H54 (cell line): ENCODE measurements at places on chromosomes 16 and 17.

DNA sequence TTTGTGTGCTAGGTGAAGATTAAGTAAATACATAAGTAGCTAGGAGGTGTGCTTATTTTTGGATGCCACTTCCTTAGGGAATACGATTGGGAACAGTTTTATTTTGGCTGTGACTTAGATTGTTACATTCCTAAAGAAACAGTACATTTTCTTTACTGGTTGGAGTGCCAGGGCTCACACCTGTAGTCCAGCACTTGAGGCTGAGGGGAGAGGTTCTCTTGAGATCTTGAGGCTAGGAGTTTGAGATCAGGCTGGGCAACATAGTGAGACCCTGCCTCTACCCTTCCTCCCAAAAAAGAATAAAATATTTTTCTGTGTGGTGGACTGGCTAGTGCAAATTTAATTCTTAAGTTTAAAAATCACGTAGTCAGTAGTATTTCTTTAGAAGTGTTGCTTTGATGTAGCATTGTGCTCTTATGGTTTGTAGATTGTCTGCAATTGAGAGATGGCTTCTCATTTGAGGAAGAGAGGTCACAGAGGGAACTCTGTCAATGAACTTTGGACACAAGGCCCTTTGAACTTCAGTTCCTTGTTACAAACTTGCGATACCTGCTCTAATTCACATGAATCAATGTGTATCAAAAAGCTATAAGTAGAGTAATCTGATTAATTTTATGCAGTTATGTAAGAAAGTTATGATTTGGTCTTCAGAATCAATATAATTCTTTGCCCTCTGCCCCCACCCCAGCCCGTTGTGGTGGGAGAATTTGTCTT is 7.1 kb downstream of the HAPSTR1 start:
- no peak for DNase-seq

DNA sequence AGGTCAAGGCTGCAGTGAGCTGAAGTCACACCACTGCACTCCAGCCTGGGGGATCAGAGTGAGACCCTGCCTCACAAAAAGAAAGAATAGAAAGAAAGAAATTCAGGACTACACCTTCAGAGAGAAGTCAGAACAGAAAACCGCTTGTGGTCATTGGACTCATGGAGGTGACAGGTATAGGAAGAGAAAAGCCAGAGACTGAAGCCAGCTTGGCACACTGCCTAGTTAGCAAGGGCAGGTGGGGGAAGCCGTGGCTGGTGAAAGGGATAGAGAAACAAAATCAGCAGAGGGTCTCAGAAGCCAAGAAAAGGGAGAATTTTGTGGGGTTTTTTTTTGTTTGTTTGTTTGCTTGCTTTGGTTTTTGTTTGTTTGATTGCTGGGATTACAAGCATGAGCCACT is 32.9 kb upstream of the SKAP1 start:
- DNase-seq: no peak

DNA sequence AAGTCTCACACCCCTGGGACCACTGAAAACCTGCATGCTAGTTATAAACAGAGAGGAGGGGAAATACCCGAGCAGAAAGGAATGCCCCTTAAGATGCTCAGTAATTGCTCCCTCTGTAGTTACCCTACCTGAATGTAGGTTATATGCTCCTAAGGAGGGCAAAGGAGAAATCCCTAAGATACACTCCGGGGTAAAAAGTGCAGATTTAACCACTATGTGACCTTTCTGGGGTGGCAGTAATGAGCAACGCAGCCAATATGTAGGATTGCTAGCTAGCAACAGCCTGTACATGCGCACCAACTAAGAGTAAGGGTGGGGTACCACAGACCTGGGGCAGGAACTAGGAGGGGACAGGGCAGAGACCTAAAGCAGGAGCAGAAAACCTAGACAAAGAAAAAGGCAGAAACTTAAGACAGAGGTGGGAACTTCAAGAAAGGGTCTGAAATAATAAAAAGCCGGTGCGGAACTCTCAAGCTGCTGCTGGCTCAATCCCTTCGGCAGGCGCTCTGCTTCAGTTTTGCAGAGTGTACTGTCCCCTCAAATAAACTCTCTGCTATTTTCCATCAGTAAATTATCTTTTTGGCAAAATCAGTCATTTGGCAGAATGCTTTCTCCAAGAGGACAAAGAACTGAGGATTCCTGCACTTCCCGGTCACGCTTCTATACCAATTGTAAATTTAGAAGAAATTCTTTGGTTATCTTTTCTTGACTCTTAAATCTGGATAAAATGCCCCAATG is 823.8 kb downstream of the CDH11 start:
- DNase-seq: no peak

GRCh38 chr16:27671410-27671809 is 121.5 kb downstream of the KATNIP start:
- DNase-seq: no peak

DNA sequence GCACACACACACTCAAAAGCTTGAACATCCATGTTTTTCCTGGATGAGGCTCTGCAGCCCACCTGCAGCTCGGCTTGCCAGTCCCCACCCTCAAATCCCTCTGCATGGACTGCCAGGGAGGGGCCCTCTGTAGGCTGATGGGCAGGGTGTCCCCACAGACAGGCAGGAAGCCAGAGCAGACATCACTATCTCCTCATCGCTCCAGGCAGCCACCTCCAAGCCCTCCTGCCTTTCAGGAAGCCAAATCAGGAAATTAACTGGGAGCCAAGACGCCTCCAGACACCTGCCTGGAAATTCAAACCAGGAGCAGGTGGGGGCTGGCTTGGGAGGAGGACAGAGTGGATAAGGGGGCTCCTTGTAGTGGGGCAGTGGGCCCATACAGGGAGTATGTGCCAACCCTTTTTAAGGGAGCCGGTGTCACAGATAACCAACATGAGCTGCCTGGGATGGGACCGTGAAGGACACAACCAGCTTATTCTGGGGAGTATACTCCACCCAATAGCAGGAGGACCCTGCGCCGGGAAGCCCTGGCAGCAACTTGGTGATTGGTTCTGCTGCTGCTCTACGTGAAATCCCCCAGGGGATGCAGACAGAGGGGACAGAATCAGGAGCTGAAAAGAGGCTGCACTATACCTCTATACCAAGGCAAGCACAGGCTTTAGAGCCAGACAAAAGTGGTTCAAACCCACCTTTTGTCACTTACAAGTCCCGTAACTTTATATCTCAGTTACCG is 139.1 kb downstream of the CCT6B start:
- no peak for DNase-seq

GRCh38 chr17:56656701-56657327 is 63.3 kb downstream of the NOG start:
- DNase-seq: no peak

DNA sequence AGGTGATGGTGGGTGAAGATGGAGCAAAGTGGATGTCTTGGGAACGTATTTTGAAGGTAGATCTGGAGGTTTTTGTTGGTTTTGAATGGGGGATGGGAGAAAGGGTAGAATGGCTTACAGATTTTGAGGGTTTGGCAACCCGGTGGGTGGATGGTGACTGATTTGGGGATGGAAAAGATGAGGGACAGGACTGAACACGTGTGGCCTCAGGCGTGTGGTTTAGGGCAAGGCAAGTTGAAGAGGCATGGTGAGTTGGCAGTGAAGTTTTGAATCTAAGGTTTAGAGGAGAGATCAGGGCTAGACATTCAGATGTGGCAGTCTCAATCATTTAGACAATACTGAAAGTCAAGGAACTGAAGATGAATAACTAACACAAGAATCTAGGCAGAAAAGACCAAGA is 5.0 kb upstream of the DCTPP1 start:
- DNase-seq: no peak

DNA sequence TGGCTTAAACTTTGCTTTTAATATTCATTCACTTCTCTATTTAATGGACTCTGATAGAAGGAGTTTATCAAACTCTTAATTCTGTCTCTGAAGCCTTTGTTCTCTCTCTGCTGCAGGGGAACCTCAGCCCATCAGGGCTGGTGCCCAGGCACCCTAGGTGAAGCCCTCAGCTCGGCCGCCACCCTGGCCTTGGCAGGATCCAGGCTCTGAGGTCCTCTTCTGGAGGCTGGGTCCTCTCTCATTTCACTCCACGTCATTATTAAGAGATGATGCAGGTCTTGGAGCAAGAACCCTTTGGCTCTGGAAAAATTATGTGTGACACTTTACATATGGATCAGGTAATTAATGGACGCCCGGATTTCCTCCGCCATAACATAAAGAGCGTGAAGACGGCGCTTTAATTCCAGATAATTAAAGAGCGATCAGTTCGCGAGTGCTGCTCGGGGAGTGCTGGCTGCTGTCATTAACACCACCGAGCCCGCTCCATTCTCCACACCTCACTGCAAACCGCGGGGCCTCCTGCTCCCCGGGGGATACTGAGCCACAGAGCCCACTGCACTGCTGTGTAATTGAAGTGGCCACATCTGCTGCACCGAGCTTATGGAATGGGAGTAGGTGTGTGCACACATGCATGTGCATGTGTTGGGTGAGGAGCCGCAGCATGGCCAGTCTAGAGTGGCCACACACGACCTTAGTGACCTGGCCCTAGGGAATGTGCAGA is 259.4 kb upstream of the TNRC6C start:
- DNase-seq: no peak

GRCh38 chr17:68378268-68379176 is 78.8 kb downstream of the WIPI1 start:
- DNase-seq: peak; percentile 61

DNA sequence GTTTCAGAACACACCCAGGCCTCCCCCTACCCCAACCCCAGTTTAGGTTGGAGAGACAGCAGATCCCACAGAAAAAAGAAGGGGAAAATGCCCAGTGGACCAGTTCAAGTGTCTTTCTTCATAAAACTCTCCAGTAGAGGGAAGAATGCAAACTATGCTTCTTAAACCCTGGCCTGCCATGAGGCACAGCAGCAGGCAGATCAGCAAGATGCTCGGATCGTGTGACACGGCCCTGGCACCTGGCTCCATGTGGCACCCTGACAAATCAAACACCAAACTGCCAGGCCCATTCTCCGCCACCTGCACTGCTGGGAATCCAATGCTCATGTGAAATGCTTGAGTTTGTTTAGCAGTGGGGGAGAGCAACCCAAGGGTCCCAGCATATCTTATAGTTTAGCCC is 166.8 kb downstream of the SOX9 start:
- no peak for DNase-seq

DNA sequence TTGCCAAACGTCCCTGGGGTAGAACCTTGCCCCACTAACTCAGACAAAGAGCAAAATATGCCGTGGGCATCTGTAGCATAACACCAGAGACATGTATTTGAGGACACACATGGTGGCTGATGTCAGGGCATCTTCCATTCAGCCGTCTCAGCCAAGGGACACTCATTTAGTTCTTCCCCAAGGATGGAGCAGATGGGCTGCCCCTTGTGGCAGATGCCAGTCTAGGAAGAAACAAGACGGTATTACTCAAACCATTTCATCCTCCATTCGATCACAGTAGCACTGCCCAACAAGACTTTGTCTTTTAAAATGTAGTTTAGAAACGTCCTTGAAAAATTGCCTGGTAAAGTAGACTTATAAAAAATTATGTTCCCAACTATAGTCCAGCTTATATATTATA is 937.6 kb upstream of the EEF2KMT start:
- DNase-seq: no peak

DNA sequence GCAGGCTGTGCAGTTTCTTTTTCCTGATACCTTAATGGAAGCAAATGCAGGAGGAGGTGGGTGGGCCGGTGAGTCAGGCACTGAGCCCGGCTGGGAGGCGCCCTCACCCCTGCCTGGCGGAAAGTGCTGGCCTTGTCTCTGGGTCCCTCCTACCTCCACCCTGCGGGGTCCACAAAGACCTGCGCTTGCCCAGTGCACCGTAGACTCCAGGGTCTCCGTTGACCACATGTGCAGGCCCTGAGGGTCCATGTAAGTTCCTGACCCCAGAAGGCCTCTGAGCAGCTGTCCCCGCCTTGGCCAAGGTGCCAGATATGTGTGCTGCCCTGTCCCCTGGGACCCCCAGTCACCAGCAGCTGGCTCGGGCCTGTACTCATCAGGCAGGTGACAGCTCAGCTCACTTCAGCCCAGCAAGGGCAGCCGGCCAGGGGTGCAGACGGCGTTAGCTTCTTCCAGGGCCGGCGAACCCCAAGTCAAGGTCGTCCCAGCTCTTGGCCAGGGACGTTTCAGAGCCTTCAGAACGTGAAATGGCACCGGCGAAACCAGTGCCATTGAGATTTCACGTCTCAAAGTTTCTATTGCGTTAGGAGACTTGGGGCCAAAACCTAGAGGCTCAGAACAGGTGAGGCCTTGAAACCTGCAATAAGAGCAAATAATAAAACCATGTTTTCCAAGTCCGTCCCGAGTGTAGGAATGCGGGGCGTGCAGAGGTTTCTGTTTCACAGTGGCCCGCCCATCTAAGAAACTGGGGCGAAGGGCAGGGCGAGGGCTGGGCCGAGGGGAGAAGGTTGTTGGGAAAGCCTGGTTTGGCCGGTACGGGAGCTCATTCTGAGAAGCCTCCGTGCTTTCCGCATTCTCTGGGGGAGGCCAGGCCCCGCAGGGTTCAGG is 12.1 kb downstream of the METRNL start:
- DNase-seq: no peak

DNA sequence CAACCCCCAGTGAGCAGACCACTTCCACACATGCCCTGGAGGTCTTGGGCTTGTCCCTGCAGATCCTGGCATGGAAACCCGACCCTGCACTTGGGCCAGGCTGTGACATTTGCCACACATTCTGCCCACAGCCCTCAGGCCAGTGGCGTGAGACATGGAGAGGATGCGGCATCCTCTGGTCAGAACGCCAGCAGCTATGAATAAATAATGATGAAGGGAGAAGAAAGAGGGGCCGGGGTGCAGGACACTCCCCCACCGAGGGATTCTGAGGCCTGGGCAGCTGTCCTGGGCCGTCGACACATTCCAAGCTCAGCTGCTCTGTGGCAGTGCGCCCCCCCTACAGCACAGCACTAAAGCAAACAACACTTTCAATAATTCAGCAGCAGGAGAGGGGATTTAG is 148.8 kb downstream of the ENGASE start:
- no peak for DNase-seq

GRCh38 chr17:30230596-30231125 is 4.8 kb downstream of the SLC6A4 start:
- DNase-seq: no peak

GRCh38 chr16:7628981-7629380 is 296.3 kb downstream of the RBFOX1 start:
- DNase-seq: no peak

- no peak for DNase-seq
These were observed 10.0 kb upstream of the LITAF start for GRCh38 chr16:11596572-11597226.

- no peak for DNase-seq
These were observed 7.6 kb downstream of the CLTC start for GRCh38 chr17:59627274-59627673.

DNA sequence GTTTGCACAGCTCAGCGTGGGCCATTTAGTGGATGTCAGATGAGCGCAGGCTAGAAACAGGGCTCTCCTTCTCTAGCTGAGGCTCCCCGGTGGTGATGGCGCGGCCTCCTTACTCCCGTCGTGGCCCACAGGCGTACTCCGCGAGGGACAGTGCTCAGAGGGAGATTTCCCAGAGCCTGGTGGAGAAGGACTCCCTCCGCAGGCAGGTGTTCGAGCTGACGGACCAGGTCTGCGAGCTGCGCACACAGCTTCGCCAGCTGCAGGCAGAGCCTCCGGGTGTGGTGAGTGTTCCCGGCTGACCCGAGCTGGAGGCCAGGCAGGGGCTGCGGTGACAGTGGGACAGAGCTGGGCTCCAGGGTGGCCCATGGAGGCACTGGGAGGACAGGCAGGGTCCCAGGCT is 21.4 kb downstream of the CARD14 start:
- DNase-seq: no peak
